ENCODE measurements at places on chromosomes 12 and 14.

GRCh38 chr14:76163668-76164363, 12.1 kb downstream of the GPATCH2L start:
- no peak for DNase-seq

- peak; percentile 28 for DNase-seq
Observed at GRCh38 chr12:104877103-104877705, 80.9 kb downstream of the SLC41A2 start.

GRCh38 chr14:85426068-85426935, 103.6 kb upstream of the FLRT2 start:
- DNase-seq: no peak

DNA sequence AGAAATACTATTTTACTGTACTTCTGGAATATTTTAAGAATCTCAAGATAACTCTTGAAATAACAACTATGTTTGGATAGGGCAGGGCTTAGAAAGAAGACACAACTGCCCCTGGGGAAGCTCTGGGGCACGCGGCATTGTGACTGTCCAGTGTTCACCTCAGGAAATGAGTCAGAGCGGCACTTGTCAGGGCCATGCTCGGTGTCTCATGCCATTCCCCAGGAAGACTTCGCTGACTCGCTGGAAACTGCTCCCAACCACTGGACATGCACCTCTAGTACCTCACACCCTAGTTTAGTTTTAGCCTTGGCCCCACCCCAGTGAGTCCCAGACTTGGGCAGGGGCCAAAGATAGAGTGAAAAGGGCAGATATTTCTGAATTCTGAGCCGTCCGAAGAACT, 192.0 kb downstream of the TTC7B start:
- no peak for DNase-seq

- no peak for DNase-seq
Observed at GRCh38 chr12:56252649-56253048, 5.5 kb downstream of the ANKRD52 start.

- DNase-seq: no peak
Observed at GRCh38 chr12:1226951-1227350, 235.9 kb downstream of the ERC1 start.

GRCh38 chr12:125245581-125246557, 180.6 kb downstream of the AACS start:
- no peak for DNase-seq

DNA sequence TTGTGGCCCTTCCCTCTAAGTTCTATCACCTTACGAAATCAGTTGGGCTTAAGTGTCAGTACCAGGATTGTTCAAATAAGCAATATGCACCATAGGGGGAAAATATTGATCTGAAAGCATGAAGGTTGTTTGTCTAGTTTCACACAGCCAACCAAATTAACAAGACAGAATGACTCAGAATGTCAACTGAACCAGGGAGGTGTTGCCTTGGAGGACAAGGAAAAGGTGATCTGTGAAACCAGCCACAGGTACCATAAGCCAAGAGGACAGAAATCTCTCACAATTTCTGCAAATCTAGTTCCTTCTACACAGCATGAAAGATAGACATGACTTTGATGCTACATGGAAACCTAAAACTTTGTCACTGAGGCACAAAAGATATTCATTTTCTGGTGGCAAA, 297.9 kb downstream of the BCL11B start:
- DNase-seq: no peak

- no peak for DNase-seq
Observed at GRCh38 chr12:108310489-108310888, 28.6 kb downstream of the CMKLR1 start.

GRCh38 chr14:68950111-68950510, 29.0 kb downstream of the ACTN1 start:
- no peak for DNase-seq

DNA sequence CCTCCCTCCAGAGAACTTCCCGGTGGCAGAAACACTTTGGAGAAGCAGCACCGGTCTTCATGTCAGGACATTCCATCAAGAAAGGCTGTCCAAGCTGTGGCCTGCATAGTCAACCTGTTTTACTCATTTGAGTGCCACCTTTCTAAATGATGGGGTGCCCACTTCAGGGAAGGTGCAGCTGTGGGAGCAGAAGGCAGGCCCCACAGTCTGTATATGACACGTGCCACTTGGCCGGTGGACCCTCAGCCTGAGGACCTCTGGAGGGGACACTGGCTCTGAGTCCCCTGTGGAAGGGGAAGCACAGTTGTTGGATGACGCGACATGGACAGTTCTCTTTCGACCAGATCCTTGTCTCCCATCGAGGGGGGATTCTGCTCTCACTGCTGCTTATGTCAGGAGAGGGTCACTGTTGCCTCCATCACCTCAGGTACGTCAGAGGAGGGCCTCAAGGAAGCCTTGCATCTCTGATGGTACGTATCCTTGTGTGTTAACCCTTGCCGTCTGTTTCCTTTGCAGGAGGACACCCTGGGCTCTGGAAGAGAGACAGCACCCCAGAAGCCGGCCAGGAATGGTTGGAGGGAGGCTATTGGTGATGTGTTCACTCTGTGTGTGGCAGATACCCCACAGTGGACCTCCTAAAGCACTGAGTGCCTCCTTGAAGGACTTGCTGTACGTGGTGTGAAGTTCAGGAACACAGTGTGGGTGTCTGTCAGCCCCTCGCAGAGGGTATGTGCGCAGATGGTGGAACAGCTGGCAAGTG, 132.1 kb upstream of the RTL1 start:
- no peak for DNase-seq

- DNase-seq: no peak
Observed at GRCh38 chr14:77175843-77176242, 5.8 kb upstream of the TMEM63C start.

DNA sequence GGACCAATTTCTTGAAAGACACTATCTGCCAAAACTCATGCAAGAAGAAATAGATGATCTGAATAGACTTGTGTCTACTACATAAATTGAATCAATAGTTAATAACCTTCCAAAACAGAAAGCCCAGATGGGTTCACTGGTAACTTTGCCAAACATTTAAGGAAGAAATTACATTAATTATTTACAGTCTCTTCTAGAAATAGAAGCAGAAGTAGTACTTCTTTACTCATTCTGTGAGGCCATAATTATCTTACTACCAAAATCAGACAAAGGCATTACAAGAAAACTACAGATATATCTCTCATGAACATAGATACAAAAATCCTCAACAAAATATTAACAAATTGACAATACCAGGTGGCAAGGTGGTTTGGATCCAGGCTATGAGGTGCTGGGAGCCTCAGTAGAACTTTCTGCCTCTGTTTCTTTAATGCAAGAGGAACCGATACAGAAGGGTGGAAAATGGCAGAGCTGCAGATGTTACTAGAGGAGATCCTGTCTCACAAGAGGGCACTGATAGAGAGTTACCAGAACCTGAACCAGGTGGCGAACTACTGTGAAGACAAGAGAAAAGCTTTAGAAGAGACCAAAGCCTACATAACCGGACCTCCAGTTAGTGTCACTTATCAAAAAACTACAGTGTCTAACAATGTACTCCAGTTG, 33.7 kb upstream of the KTN1 start:
- no peak for DNase-seq

DNA sequence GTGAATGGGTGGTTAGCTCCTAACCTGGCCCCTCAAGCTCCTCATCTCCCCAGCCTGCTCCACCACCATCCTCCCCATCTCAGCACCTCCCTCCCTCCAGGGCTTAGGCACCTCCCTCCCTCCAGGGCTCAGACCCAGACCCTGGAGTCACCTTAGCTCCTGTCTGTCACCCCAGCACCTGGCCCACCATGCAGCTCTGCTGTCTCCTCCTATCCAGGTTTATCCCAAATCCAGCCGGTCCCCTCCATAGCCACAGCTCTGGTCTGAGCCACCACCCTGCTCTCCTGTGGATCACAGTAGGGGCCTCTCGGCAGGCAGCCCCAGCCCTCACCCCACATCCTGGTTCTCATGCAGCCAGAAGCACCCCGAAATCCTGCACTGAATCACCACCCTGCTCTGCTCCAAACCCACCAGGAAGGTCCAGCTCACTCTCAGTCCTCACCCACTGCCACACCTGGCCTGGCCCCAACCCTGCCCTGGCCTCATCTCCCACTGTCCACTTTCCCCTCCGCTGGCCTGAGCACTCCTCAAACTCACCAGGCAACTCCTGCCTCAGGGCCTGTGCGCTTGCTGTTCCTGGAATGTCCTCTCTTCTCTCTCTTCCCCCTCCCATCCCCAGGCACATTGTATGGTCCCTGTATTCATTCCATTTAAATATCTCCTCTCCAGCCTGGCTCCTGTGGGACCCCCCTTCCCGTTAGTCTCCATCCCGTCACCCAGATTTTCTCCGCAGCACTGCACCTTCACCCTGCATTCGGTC, 62.6 kb downstream of the DIO3 start:
- DNase-seq: no peak

DNA sequence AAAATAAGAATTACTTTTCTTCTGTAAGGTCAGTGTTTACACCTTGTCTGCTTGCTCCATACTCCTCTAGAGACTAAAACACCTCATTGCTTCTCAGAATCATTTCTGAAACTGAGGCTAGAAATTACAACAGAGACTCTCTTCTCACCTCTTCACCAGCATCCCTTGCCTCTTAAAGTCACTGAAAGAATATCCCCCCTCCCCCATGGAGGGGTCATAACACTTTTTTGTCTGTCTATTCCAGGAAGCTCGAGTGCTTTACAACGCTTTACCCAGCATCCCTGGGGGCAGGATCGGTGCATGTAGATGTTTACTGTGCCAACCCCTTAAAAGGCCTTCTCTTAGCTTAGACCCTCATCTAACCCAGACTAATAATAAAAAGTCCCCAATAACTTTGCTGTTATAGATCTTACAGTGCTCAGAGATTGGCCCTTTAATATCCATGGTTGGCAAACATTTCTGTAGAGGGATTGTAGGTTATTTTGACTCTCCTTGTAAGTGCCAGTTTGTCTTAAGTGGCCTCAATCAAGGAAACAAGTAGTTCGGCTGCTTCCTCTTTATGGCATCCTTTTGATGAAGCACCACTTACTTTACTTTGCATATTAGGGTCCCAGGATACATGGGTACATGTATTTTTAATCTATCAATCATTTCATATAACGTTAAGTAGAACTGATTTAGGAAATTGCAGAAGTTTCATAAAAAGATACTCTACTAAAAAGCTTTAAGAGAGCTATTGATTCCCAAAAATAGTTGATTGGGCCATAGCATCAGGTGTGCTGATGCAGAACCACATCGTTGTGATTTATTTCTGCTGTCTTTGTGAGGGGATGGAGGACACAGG, 29.3 kb downstream of the PRKCH start:
- no peak for DNase-seq

- DNase-seq: no peak
Observed at GRCh38 chr12:102344691-102345090, 135.7 kb downstream of the IGF1 start.

- no peak for DNase-seq
Observed at GRCh38 chr14:96494331-96494730, 7.9 kb upstream of the PAPOLA start.

DNA sequence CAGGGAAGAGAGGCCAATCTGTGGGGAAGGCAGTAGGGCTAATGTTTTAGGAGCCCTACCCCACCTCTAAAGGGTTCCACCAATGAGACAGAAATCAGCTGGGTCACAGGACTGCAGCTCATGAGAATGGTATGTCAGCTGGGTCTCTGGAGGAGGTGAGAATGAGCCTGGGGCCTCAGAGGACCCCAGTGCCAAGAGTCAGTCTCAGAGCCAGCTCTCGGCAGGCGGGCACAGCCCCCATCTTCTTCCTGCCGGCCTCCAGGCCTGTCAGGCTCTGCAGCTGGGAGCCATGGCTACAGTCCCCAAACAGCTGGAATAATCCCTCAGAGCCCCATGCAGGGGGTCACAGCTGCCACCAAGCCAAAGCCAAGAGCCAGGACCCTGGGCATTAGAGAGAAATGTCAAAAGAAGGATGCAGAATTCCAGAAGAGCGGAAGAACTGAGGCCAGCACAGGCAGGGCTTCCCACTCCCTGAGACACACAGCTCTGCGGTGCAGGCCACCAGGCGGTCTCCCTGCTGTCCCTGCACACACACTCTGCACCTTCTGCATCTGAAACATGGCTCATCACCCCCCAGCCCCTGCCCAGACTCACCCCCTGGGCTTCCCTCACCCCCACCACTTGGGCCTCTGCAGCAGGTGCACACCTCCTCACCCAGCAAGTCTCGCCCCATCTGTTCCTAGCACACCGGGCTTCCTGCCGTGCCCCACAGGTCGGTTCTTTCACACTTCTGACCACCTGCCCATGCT, 26.0 kb downstream of the ITPK1 start:
- no peak for DNase-seq

- no peak for DNase-seq
Observed at GRCh38 chr12:110282300-110282860, 1.3 kb downstream of the ATP2A2 start.

- peak; percentile 25 for DNase-seq
Observed at GRCh38 chr12:116697305-116697704, 40.6 kb downstream of the SPRING1 start.

GRCh38 chr12:26281320-26281719, 85.9 kb downstream of the SSPN start:
- DNase-seq: no peak

Measured in NCI-H2029 treated with DMSO at 0.1 percent for 48 hours (cell line).